ENCODE measurements at places on chromosomes 6 and 20.
A peak's percentile ranks its signal among the peaks of the same experiment; 100 is the strongest.

DNA sequence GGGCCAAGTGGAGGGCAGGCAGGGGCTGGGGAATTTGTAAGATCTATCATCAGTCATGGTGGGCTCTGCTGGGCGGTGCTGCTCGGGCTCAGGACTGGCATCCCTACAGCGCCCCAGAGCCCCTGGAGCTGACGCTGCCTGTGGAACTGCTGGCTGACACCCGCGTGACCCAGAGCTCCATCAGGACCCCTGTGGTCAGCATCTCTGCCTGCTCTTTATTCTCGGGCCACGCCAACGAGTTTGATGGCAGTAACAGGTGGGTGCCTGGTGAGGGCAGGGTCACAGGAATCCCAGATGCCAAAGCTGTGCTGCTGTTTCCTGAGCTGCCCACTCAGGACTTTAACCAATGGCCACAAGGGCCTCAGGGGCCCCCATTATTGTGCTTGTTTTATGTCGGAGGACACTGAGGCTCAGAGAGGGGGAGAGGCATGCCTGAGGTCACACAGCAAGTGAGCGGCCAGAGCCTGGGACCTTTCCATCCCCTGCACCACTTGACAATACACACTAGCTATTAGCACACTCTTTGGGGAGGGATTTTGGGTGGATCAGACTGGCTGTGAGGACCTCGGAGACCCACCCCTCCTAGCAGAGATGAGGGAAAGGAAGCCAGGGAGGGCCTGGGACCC, 6.3 kb downstream of the BPIFB2 start:
- DNase-seq = no peak

GRCh38 chr6:72621291-72622093, at the start of gene KCNQ5:
KCNQ5 (plus strand) TSS chr6:72622064.
- DNase-seq = peak; percentile 35

GRCh38 chr6:147553099-147553498, 44.6 kb downstream of the SAMD5 start:
- DNase-seq = no peak

DNA sequence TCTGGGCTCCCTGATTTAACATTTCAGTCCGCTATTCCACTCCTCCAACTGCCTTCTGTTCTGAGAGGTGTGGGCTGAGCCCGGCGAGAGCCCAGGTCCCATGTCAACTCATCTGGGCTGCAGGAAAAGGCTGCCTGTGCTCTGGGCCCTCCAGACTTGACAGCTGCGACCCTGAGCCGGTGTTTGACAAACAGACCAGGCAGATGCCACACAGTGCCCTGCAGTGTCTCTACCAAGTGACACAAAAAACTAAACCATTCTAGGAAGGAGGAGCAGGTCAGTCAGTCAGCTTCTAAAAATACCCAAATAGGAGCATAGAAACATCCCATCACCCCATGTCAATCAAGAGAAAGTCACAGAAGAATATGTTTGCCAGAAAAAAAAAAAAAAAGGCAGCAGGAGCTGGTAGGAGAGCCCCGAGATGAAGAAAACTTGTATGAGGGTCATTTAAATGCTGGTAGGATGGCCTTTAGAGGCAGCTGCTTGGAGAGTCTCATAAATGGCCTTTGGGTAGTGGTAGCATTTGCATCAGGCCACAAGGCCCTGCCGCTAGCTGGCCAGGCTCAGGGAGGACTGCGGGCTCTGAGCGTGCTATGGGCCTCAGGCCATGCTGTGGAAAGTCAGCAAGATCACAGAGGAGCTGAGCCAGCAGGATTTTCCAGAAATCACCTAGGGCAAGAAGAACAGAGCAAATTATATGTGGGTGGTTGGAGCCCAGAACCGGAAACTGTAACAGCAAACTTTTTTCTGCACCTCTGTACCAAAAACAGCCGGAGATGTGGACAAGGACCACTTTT, 36.6 kb upstream of the GFOD1 start:
- no peak for DNase-seq

DNA sequence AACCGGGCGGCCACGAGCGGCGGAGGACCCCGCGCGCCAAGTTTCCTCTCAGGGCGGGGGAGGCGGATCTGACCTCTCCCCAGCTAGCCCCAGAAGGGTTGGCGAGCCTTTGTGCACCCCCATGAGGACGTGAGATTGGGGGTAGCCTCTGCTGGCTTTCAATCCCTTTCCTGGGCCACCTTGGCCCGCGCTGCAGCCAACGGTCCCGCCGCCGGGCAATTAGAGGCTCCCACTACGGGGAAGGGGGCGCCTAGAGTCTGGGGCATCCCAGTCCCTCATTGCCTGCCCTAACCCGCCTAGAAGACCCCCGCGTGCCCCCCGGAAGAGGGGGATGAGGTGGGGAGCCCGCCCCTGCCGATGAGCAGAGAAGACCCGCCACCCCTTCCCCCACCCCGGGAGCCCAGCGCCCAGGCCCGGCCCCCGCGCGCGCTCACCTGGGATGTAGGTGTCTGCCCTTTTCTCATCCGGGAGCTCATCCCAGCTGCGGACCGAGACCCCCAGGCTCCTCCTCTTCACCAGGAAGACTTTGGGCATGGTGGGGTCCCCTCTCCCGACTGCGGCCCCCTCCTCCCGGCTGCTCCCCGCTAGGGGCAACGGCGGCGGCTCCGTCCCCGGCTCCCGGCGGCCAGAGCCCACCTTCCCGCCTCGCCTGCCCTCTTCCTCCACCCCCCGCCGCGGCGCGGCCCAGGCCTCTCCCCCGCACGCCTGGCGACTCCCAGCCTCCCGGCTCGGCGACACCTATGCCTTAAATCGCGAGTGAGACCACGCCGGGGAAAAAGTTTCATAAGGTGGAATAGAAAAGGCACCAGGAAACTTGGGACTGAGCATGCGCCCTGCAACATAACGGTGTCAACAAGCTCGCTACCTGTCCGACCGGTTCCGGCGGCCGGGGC, at the start of gene OVOL2:
Gene OVOL2 (minus strand): TSS at position 816 of the 893 bp plus-strand sequence. CDS start 282 bp downstream, at position 534.
- DNase-seq = peak; percentile 10

DNA sequence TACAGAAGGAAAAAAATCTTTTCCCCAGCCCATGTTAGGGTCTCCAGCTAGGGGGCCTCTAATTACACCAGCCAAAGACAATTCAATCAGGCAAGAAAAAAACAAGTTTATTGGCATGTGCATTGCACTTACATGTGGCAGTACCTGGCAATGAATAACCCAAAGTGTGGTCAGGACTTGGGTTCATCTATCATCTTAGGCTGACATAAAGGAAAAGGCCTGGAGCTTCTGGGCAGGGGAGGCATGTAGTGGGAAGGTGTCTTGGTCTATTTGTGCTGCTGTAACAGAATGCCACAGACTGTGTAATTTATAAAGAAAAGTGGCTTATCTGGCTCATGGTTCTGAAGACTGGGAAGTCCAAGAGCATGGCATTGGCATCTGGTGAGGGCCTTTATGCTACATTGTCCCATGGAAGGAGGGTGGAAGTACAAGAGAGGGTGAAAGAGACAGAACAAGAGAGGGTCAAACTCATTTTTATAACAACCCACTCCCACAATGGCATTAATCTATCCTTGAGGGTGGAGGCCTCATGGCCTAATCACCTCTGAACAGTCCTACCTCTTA, 4.4 kb upstream of the PYGB start:
- no peak for DNase-seq

GRCh38 chr6:170245475-170245992, 45.3 kb downstream of the DLL1 start:
- DNase-seq = no peak

DNA sequence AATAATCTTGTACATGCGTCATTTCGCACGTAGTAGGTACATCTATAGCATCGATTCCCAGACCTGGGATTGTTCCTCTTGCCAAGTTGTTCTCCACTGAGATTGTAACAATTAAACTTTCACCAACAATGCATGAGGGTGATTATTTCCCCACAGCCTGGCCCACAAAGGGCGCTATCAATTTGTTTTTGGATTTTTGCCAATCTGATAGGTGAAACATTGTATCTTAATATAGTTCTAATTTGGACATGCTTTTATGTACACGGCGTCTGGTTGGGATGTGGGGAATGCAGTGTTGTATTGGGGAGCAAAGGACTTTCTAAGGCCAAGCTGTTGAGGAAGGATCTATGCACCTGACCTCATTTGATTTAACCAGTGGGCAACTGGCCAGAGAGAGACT, 59.5 kb downstream of the VEGFA start:
- DNase-seq = no peak

GRCh38 chr6:27091661-27092315, 155.7 kb upstream of the PRSS16 start:
- DNase-seq = peak; percentile 60

GRCh38 chr6:135114355-135115145, 59.9 kb upstream of the HBS1L start:
- peak; percentile 82 for DNase-seq

DNA sequence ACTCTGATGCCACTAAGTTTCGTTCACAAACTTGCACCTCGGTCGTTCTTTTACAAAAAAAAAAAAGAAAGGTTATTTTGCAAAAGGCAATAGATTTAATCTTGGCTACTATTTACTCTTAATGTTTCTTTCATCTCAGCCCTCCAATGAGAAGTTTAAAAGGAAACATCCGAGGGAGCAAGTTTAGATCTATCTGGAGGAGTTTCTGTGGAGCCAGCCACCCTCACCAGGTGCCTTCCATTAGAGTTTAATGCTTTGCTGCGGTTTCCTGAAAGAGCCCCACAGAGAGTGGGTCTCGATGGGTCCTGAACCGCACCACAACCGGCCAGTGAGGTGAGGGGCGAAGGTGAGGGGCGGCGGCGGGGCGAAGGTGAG, 632 bp downstream of the PRKN start:
- no peak for DNase-seq

GRCh38 chr6:22737331-22737730, 168.0 kb downstream of the HDGFL1 start:
- peak; percentile 5 for DNase-seq

DNA sequence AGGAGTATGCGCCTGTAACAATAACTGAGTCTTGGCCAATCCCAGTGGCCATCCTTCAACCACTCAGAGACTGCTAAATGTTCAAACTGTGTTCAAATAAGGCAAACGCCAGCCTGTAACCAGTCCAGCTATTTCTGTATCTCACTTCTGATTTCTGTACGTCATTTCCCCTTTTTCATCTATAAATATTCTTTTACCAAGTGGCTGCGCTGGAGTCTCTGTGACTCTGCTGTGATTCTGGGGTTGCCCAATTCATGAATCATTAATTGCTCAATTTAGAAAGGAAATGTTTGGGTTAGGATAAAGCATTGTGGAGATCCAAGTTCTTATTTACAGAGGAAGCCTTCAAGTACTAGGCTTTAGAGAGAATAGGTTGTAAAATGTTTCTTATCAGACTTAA, 89.8 kb upstream of the UST start:
- no peak for DNase-seq

- DNase-seq = no peak
Measured at GRCh38 chr20:62719250-62719935, 10.8 kb downstream of the NTSR1 start.

GRCh38 chr6:138307352-138307751, 70.4 kb upstream of the SMIM28 start:
- DNase-seq = no peak

DNA sequence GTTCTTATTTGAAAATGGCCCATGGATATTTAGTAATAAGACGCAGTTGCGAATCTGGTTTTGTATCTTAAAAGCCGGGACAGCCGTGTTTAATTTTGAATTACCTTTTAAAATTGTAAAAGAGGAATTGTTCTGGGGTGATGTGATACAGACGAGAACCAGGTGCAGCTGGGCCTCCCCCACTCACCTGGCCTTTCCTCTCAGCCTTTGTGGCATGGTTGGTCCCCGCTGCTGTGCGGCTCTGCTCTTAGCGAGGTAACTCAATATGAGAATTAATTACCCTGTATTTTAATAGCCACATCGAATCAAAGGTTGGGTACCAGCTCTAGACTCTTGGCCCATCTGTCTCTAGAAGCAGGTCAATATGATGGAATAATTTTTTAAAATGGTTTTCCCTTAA, 56.5 kb upstream of the DACT2 start:
- no peak for DNase-seq

DNA sequence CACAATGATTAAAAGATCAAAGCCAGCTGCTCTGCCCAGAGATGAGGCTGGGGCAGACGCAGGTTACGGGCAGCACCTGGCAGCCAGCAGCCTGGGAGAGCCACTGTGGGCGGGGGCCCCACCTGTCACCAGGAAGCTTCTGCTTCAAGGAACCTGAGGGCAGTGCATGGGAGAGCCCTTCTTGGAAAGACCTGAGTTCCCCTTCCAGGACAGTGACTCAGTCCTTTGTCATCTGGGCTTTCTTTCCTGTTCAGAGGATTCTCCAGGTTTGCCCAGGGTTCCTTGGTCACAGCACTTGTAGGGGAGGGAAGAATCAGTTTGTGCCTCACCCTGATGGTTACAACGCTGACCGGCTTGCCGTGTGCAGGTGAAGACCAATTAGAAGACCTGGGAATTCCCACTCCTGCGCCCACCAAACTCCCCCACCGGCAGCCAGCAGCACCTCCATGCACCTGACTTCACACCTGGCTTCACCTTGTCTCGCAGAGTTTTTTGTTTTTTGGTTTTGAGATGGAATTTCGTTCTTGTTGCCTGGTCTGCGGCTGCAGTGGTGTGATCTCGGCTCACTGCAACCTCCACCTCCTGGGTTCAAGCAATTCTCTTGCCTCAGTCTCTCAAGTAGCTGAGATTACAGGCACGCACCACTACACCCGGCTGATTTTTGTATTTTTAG, 2.0 kb downstream of the ZBP1 start:
- peak; percentile 66 for DNase-seq

DNA sequence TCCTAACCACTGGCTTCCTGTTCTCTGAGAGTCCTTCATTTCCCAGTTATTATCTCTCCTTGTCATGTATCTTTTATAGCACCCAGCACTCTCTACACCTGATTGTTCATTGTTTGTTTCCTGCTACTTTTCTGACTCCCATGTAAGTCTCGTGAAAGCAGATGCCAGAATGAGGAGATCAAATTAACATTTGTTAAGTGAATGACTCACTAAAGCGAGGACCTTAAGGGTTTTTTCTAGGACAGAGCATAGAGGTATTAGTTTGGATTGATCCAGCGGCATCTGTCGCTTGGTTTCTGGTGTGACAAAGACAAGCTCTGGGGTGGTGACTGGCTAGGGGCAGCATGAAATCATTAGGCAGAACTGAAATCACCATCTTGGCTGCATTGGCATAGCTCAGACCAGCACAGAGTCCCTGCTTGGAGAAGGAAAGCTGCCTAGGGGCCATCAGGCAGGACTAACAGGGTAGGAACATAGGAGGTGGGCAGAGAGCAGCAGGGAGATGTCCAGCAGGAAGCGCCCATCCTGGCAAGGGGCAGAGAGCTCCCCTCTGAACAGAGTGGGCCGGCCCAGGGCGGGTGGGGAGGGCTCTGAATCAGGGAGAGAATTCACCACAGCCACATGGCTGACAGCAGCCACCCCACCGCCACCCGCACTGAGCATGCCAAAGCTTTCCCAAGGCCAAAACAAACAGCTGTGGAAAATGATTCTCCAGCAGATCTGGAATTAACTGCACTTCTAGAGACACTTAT, 97.1 kb upstream of the CEP85L start:
- no peak for DNase-seq

- DNase-seq = peak; percentile 24
Measured at GRCh38 chr20:62508641-62509051, 32.9 kb upstream of the GATA5 start.

DNA sequence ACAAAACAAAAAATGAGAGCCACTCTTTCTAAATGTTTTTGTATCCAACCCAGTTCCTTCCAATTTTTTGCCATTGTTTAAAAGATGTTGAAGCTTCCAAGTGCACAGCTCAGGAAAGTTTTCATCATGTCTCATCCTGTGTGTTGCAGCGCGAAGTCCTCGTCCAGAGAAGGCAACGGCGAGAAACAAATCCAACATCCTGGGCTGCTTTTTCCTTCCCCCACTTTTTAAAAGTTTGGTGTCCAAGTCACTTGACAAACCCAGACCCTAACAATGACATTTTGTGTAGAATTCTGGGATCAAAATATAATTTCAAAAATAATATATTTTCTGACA, 92.3 kb downstream of the ANKRD60 start:
- no peak for DNase-seq

GRCh38 chr6:48073976-48074767, 36.8 kb downstream of the PTCHD4 start:
- DNase-seq = no peak
